Stomach (tissue), 19 donors: ENCODE measurements at places on chromosomes 1 and 21. TPM values are rescaled to one million over a fixed set of nuclear protein-coding genes. Genes with fewer than 3 reads are reported as not detected.

LMX1A gene
- not detected for total RNA-seq

AMY2A gene
- not detected for total RNA-seq

DNA sequence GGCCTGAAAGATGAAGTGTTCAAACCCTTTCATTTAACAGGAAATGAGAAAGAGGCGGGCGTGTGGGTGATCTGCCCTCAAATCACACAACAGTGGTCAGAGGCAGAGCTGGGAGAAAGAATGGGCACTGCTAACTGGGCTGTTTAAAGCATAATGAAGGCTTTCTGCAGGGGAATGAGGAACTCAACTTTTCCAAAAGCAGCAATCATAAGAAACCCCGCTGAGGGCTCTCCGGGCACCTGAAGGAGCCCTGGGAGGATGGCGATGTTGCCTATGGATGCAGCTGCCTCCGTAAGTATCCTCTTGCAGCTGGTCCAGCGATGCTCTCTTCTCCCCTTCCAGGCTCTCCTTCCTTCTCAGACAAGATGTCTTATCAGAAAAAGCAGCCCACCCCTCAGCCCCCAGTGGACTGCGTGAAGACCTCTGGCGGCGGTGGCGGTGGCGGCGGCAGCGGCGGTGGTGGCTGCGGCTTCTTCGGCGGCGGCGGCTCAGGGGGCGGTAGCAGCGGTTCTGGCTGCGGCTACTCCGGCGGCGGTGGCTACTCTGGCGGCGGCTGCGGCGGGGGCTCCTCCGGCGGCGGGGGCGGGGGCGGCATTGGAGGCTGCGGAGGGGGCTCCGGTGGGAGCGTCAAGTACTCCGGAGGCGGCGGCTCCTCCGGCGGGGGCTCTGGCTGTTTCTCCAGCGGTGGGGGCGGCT lies 1.2 kb downstream of the LORICRIN start:
- peak overlapping the region; percentile 66 for H3K4me3 ChIP-seq
- H3K36me3 ChIP-seq: no peaks in the 10 kb centered on the region
- H3K27me3 ChIP-seq: peaks cover 74% of the 10 kb centered on the region
- peaks cover 19% of the 10 kb centered on the region for H3K4me1 ChIP-seq
- H3K27ac ChIP-seq: no peak overlapping the region
- peak; percentile 46 for DNase-seq

GRCh38 chr1:68231627-68232288 lies 565 bp downstream of the WLS start:
- H3K4me3 ChIP-seq: peak overlapping the region; percentile 74
- no peaks in the 10 kb centered on the region for H3K27me3 ChIP-seq
- peak overlapping the region; percentile 91 for H3K27ac ChIP-seq
- peak; percentile 92 for DNase-seq

GRCh38 chr1:244702620-244703019 lies 49.7 kb downstream of the DESI2 start:
- H3K4me1 ChIP-seq: no peaks in the 10 kb centered on the region
- H3K4me3 ChIP-seq: no peak overlapping the region
- H3K36me3 ChIP-seq: peaks cover 57% of the 10 kb centered on the region
- no peaks in the 10 kb centered on the region for H3K27me3 ChIP-seq
- no peak for DNase-seq

DNA sequence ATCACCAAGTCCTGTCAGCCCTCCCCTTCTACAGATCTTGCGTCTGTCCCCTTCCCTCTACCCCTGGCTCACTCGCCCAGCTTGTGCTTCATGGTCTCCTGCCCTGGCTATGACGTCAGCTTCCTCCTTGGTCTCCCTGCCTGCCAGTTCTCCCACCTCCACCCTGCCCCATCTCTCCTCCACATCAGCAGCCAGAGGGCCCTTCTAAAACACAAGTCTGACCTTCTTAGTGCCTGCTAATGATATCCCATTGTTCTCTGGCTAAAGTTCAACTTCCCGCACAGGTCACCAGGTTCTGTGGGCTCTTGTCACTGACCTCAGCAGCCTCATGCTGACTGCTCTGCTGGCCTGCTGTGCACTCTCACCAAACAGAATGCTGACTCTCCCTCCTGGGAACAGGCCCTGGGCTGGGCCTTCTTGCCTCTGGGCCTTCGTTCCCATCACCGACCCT lies 24.7 kb upstream of the MYCL start:
- H3K36me3 ChIP-seq: no peaks in the 10 kb centered on the region
- H3K27me3 ChIP-seq: no peaks in the 10 kb centered on the region
- DNase-seq: no peak
- peaks cover 22% of the 10 kb centered on the region for H3K4me1 ChIP-seq

DNA sequence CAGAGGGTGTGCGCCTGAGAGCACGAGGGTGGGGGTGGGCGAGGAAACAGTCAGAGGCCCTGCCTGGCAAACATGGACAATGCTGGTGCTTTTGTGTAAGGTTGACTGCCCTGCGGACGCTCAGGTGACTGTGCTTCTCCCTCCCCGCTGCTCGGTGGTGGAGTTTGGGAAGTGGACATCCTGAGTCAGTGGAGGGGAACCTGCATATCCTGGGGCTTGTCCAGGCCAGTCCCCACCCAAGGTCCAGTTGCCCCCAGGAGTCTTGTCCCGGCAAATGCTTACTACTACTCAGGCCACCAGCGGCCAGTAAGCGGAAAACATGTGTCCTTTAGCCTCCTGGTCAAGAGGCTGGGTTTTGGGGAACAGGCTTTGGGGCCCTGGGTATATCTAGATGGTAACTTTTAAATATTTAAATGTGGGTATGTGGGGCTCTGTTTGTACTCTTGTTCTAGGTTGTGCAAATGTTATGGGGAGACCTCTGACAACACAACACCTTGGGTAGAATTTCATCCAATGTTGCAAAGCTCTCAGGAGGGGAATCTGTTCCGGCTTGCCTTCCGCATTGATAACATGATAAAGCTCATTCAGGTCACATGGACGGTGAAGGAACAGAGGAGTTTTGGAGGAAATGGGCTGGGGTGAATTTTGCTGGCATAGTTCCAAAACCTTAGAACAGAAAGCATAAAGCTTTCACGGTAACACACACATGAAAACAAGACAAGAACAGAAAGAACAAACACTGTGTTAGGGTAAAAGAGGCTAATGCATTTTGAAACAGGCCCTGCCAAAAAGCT lies 364.9 kb downstream of the PRDM2 start:
- DNase-seq: peak; percentile 17
- H3K4me3 ChIP-seq: no peak overlapping the region
- H3K27me3 ChIP-seq: no peaks in the 10 kb centered on the region
- H3K4me1 ChIP-seq: no peaks in the 10 kb centered on the region
- no peaks in the 10 kb centered on the region for H3K36me3 ChIP-seq

- no peaks in the 10 kb centered on the region for H3K36me3 ChIP-seq
- no peak overlapping the region for H3K4me3 ChIP-seq
- H3K27ac ChIP-seq: no peak overlapping the region
- peak; percentile 68 for DNase-seq
- H3K27me3 ChIP-seq: no peaks in the 10 kb centered on the region
Observed at GRCh38 chr1:214427871-214428277, 123.5 kb downstream of the PTPN14 start.

GRCh38 chr1:165207853-165208515 lies 148.5 kb downstream of the LMX1A start:
- no peaks in the 10 kb centered on the region for H3K4me1 ChIP-seq
- no peak overlapping the region for H3K27ac ChIP-seq
- no peaks in the 10 kb centered on the region for H3K27me3 ChIP-seq
- DNase-seq: no peak
- no peak overlapping the region for H3K4me3 ChIP-seq
